T-cell (primary cell): ENCODE measurements at places on chromosomes 12 and 14. TPM values are rescaled to one million over a fixed set of nuclear protein-coding genes. Genes with fewer than 3 reads are reported as not detected.

Gene HCAR2
- total RNA-seq: not detected

- H3K4me1 ChIP-seq: no peaks in the 10 kb centered on the region
- no peak overlapping the region for H3K27ac ChIP-seq
- DNase-seq: no peak
These were observed 60.0 kb downstream of the DCAF5 start for GRCh38 chr14:69092840-69093422.

Gene SLC5A8
- total RNA-seq: not detected

DNA sequence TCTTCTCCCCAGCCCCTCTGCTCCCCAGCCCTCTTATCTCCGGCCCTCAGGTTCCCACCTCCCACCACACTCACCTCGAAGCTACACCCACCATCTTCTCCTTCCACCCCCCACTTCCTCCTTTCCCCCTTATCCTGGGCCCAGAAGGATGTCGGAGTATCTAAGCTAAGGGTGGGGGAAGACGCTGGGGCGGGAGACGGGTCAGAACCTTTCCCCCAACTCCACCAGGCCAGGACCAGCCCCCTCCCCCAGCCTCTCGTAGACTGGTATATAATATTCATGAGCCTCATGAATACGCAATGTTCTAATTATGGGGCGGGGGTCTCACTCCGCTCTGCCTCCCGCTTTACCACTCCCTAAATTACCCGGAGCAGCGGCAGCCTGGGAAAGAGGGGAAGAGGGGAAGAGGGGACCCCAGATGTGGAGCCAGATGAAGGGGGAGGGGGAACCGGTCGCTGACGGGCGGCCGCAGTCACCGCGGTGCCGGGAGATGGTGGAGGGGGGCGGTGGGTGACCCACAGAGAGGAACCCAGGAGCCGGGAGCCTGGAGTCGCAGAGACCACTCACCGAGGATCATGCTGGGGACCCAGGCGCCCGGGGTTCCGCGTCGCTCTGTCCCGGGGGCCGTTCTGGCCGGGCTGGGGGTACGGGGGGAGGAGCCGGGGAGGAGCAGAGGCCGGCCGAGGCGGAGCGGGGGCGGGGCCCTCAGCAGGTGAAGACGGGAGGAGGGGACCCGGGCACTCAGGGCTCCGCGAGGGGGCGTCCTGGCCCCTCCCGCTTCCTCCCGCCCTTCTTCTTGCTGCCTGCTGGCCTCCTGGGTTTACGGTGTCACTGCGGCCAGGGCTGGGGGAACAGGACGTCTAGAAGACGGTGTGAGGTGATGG is 6.4 kb upstream of the ZNF385A start:
- peaks cover 6% of the 10 kb centered on the region for H3K4me1 ChIP-seq
- no peak overlapping the region for H3K27ac ChIP-seq
- no peaks in the 10 kb centered on the region for H3K27me3 ChIP-seq
- DNase-seq: peak; percentile 35
- H3K4me3 ChIP-seq: peak overlapping the region; percentile 49

Gene IL26
- not detected for total RNA-seq

DNA sequence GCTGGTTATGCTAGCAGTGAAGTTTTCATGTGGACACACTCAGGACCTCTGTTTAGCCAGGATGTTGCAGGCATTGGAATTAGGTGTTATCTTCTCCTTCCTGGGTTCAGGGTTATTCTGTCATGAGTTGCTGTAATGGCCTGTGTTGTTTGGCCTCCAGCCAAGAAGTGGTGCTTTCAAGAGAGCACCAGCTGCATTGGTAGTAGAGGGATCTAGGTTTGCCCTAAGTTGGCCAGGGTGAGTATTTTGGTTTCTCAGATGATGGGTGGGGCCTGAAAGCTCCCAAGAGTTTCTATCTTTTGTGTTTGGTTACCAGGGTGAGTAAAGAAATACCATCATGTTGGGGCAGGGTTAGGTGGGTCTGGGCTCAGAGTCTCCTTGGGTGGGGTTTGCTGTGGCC is 2.7 kb upstream of the GZMH start:
- H3K36me3 ChIP-seq: no peaks in the 10 kb centered on the region
- DNase-seq: no peak
- peak overlapping the region; percentile 40 for H3K27ac ChIP-seq
- no peaks in the 10 kb centered on the region for H3K27me3 ChIP-seq
- peaks cover 40% of the 10 kb centered on the region for H3K4me1 ChIP-seq

- no peaks in the 10 kb centered on the region for H3K36me3 ChIP-seq
- no peak overlapping the region for H3K27ac ChIP-seq
- no peak overlapping the region for H3K4me3 ChIP-seq
- no peak for DNase-seq
- no peaks in the 10 kb centered on the region for H3K4me1 ChIP-seq
These were observed 102.2 kb downstream of the RASSF9 start for GRCh38 chr12:85733984-85734383.

Gene TUBA1C
- total RNA-seq: 16.4 TPM

Gene PTPRR
- total RNA-seq: not detected

GRCh38 chr12:103373088-103373523 is 122.7 kb downstream of the C12orf42 start:
- H3K4me1 ChIP-seq: no peaks in the 10 kb centered on the region
- no peak for DNase-seq
- no peak overlapping the region for H3K4me3 ChIP-seq
- H3K36me3 ChIP-seq: no peaks in the 10 kb centered on the region
- H3K27ac ChIP-seq: no peak overlapping the region

Gene ANO4
- total RNA-seq: not detected

GRCh38 chr12:86711731-86712130 is 455.5 kb upstream of the MGAT4C start:
- no peak overlapping the region for H3K27ac ChIP-seq
- no peaks in the 10 kb centered on the region for H3K36me3 ChIP-seq
- no peak overlapping the region for H3K4me3 ChIP-seq
- no peaks in the 10 kb centered on the region for H3K27me3 ChIP-seq
- no peaks in the 10 kb centered on the region for H3K4me1 ChIP-seq

DNA sequence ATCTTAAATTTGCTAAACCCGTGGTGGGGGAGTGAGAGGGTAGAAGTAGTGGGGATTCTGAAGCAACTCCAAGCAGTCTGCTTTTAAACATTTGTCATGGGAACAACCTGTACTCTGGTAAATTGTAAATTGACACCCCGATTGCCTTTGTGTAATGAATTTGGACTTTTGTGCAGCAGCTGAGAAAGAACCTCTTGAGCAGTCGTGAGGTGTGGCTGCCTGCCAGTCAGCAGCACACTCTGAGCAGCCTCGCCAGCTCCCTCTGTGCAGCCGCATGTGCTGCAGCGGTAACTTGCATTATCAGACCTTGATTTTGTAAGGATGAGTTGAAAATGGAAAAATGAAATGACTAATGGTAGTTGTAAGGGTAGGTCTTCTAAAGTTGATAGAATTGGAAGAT is 74.3 kb downstream of the SUSD6 start:
- H3K27me3 ChIP-seq: no peaks in the 10 kb centered on the region
- no peaks in the 10 kb centered on the region for H3K36me3 ChIP-seq
- DNase-seq: no peak
- H3K4me3 ChIP-seq: no peak overlapping the region
- H3K27ac ChIP-seq: peak overlapping the region; percentile 45
- H3K4me1 ChIP-seq: peaks cover 39% of the 10 kb centered on the region

DNA sequence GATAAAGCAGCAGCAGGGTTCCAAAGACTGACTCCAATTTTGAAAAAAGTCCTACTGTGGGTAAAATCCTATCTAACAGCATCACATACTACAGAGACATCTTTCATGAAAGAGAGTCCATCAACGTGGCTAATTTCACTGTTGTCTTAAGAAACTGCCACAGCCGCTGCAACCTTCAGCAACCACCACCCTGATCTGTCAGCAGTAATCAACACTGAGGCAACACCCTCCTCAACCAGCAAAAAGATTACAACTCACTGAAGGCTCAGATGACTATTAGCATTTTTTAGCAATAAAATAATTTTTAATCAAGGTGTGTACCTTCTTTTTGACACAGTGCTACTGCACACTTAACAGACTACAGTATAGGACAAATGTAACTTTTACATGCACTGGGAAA is 6.6 kb downstream of the CAPRIN2 start:
- H3K27me3 ChIP-seq: no peaks in the 10 kb centered on the region
- H3K36me3 ChIP-seq: peaks cover 3% of the 10 kb centered on the region

- no peaks in the 10 kb centered on the region for H3K4me1 ChIP-seq
- DNase-seq: no peak
- peaks cover 5% of the 10 kb centered on the region for H3K27me3 ChIP-seq
- H3K36me3 ChIP-seq: no peaks in the 10 kb centered on the region
- no peak overlapping the region for H3K27ac ChIP-seq
These were observed 85.2 kb downstream of the E2F7 start for GRCh38 chr12:76980196-76980595.
